ENCODE measurements at places on chromosomes 6 and 20. TPM values are rescaled to one million over a fixed set of nuclear protein-coding genes. Genes with fewer than 3 reads are reported as not detected.

Gene MED23
- 5.4 TPM for total RNA-seq

Gene SLC2A4RG
- total RNA-seq, result 82.1 TPM

Gene EEF1E1
- 53.0 TPM for total RNA-seq

Gene KCNK15
- 0.62 TPM for total RNA-seq

Gene TSHZ2
- total RNA-seq, result not detected

Gene MAN1A1
- total RNA-seq, result 0.03 TPM

Gene SLC4A11
- 15.6 TPM for total RNA-seq

Gene RIPPLY2
- 0.46 TPM for total RNA-seq

Gene PGC
- 0.14 TPM for total RNA-seq
